ENCODE measurements at places on chromosomes 12 and 14.

DNA sequence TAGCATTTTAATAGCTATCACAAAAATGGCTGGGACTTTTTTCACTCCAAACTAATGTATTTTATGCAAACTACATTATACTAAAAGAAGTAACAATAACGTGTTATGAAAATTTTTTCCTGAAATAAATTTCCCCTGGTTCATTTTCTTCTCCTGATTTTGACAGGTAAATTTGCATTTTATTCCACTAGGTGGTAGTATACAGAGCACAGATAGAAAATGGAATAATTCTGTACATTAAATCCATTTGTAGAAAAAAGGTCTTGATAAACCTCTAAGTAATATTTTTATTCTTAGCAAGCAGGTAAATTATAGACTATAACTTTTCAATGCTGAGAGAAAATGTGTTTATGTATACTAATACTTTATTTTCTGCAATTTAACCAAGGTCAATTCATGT lies 96.5 kb downstream of the BCAT1 start:
- DNase-seq: no peak

GRCh38 chr12:16261944-16262475 lies 15.5 kb downstream of the SLC15A5 start:
- no peak for DNase-seq

- DNase-seq: no peak
Observed at GRCh38 chr12:27967551-27968054, 4.9 kb downstream of the PTHLH start.

DNA sequence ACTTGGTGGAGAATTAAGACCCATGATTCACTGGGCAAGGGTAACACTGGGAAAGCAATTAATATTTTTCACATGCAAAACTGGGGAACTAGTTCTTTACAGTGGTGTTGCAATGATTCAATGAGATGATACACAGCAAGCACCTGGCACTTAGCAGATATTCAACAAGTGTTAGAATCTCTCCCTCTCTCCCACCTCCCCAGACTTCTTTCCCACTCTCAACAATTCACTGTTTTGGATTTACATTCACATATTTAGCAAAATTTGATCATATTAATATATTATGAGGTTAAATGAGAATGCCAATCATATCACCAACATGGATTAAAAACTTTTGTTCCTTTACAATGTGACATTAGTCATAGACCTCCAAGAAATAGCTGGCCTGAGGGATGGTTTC lies 223.1 kb upstream of the GRIP1 start:
- no peak for DNase-seq

GRCh38 chr14:73674986-73675385 lies 30.2 kb downstream of the DNAL1 start:
- no peak for DNase-seq

All from GM10248 (cell line).